ENCODE measurements at places on chromosomes 3 and 15.

GRCh38 chr3:69612791-69613190, 126.5 kb upstream of the MITF start:
- DNase-seq: no peak

DNA sequence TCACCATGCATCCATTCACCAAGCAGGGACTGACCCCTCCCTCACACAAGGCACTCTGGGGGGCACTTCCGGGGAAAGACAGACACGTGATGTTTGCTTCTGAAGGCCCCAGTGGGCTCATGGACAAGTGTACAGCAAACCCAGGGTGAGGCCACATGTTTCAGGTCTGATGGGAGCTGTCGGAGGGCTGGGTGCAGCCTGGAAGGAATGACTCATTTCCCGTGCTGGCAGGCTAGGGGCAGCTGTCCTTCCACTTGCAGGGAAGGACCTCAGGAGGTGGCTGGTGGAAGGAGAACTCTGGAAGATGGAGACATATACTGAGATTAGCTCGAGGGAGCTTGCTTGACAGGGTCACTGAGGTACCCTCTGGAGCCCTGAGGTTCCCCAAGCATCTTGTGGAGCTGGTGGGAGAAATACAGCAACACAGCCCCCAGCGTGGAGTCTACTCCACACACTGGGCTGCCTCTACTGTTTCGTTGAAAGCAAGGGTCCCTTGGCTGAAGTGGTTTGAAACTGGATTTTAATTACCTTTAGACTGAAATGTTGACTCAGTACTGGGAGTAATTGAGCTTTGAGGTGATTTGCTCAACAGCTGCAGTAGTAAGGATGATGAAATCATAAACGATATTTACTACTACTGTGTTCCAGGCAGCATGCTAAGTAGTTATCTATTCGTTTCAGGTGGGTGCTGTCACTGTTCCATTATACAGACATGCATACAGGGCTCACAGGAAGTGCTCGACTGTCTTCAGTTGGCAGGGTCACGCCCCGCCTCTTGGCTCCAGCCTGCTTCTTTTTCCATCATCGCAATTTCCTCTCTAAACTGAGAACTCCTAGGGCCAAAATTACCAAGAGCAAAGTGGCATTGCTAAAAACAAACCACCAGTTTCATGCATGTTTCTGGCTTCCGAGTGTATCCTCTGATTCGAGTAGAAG, 230.4 kb downstream of the ADAMTS17 start:
- no peak for DNase-seq

GRCh38 chr3:149487598-149488197, 13.2 kb downstream of the TM4SF4 start:
- DNase-seq: peak; percentile 43

- DNase-seq: peak; percentile 67
These were observed 99.5 kb upstream of the FAM98B start for GRCh38 chr15:38354315-38354929.

DNA sequence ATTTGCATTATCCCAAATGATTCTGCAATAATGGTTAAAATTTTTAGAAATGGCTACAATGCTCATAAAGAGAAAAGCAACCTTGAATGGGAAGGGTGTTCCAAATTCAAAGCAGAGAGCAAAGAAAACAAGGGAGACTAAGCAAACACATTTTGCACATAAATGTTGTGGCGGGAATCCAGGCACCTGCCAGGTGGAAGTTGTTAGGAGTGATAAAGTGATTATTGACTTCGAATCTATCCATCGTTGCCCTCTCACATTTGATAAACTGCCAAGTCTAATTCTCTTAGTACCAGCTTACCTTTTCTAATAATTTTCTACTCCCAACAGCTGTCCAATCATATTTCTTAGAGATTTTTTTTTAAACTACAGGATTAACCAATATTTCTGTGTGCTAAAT, 244.5 kb downstream of the CACNA2D3 start:
- no peak for DNase-seq

DNA sequence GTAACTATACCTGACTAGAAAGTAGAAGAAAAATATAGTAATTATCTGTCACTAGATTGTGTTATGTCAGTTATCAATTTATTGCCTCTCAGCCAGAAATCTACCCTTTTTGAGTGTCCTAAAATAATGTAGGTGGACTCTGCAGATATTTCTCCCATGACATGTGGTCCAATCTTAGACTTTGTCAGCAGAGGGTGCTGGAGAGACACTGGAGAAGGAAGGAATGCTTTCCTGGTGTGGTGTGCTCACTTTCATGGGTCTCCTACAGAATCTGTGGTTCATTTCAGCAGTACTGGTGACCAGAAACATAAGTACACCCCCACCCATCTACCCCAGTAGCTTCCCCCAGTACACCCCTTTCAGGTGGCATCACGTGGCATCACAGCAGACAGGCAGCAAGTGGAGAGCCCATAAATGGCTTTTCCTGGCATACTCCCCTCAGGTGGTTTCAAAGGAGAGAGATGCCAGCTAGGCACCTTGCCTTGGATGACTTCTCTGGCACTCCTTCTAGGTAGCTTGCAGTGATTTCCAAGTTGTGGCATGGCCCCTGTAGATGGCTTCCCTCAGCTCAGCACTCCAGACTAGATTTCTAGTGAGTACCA, 114.7 kb downstream of the GADL1 start:
- peak; percentile 56 for DNase-seq

DNA sequence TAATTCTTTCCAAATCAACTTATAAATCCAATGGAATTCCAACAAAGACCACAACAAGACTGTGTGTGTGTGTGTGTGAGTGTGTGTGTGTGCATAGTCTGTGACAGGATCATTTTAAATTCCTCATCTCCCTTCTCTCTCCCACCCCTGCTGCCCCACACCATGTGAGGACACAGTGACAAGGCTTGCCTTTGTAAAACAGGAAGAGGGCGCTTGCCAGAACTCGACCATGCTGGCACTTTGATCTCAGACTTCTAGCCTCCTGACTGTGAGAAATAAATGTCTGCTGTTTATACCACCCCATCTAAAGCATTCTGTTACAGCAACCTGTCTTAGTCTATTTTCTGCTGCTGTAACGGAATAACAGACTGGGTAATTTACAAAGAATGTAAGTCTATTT, 99.1 kb downstream of the NSMCE3 start:
- DNase-seq: no peak

GRCh38 chr15:90035095-90035839, 34.1 kb downstream of the ZNF710 start:
- DNase-seq: no peak

DNA sequence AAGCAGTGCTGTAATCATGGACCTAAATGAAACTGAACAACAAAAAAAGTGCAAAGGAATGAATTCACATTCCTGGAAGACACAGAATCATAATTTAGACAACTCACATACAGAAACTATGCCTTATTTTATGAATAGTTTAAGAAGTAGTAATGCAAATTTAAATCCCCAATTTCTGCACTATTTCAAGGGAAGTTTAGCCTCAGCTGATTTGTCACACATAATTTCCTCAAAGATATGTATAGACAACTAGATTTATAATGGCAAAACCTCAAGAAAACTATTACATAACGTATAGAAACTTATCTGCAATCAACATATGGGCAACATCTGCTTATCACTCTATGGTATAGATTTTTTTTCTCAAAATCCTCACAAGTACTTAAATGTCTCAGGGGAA, 7.8 kb upstream of the PTX3 start:
- no peak for DNase-seq

- no peak for DNase-seq
These were observed 42.5 kb upstream of the MME start for GRCh38 chr3:155037508-155038202.

DNA sequence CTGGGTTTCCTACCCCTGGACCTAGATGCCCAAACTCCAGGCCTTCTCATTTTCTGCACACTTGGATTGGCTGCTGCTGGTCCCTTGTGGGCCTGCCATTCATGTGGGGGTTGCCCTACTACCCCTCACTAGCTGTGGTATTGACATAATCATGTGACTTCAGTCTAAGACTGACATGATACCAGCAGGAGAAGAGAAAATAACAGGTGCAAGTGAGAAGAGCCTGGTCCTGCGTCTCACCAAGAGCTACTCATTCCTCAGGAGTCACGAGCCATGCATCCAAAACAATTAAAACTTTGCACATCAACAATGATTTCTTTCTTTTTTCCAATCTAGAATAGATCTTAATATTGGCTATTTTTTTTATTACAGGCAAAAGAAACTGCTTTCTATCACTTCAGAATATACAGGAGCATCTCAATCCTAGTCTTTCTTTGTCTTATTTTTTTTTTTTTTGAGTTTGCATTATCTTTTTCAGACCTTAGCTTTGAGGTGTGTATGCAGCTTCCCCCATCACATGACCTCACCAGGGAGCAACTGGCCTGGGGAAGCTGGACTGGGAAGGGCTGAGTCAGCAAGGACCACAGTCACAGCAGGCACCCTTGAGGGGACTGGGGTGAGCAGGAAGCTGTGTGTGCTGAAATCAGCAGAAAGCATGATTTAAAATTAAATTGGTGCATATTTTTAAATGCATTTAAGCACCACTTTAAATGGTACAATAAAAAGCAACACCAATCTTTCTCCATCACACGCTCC, 27.6 kb downstream of the SLC9A9 start:
- no peak for DNase-seq

- no peak for DNase-seq
These were observed 235.1 kb upstream of the GAP43 start for GRCh38 chr3:115388166-115388565.

- DNase-seq: no peak
These were observed 26.5 kb downstream of the LYSMD4 start for GRCh38 chr15:99706557-99707303.

GRCh38 chr15:39156646-39157250, 424.1 kb upstream of the THBS1 start:
- no peak for DNase-seq

- DNase-seq: no peak
These were observed 42.1 kb upstream of the EPHB1 start for GRCh38 chr3:134752761-134753461.

GRCh38 chr3:54837964-54838363, 89.9 kb downstream of the LRTM1 start:
- no peak for DNase-seq

DNA sequence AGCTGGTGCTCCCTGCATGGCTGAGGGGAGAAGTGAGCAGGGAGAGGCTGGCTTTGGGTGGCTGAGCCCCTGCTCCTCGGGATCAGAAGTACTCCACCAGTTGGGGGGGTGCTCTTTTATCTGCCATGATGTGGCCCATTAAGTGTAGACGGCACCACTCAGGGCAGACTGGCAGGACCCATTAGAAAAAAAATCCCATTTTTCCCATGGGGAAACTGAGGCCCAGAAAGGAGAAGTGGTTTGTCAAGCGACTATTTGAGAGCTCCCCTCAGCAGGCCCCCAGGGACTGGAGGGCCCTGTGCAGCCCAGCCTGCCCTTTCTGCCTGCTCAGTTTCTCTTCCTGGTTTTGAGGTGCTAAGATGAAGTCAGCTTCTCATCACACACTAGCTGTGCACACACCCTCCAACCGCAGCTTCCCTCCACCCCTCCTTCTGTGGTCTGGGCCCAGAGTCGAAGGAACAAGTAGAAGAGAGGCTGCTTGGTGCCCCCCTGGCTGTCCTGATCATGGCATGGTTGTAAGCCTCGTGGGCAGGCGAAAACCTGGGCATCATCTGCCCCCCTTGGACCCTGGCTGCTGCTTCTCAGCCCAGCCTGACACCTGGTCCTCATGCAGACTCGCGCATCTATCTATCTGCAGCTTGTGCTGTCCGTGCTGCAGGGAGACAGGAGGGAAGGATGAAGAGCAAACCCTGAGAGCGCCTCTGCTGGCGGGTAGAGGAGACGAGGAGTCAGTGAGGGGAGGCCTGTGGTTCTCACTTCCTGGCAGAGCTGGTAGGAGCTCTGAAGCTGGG, 5.6 kb downstream of the CSK start:
- peak; percentile 68 for DNase-seq

DNA sequence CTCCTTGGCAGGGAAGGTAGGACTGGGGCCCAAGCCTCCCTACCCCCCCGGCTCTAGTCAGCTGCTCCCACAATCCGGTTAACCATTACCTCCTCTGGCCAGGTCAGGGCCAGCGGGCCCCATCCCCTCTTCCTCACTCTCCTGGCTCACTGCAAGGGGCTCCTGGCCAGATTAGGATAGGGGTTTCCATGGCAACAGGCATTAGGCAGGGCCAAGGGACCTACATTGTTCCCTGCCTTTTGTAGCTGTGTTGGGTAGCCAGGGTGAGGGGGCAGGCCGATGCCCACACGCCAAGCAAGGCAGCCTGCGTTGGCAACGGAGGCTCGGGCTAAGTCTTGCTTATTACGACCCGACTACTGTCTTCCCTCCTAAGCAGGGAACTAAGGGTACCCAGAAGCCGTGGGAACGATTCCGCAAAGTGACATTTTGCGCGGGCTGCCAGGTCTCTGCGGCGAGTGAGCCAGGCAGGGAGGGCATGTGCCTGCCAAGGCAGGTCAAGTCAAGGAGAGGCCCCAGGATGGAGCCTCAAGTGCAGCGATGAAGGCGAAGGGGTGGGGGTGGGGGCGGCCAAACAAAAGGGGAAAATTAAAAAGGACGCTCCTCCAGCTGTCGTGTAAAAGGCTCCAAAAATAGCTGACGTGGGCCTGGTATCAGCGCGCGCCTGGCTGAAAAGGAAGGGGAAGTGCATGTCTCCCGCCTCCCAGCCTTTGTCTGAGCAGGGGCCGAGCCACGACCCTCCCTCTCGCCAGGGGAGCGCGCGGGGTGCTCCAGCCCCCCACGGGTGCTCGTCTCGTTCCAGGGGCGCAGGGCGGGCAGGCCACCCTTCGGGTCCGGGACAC, 919 bp downstream of the IDH2 start:
- DNase-seq: peak; percentile 54

- DNase-seq: no peak
These were observed 392.7 kb downstream of the EFHB start for GRCh38 chr3:19541284-19541683.

DNA sequence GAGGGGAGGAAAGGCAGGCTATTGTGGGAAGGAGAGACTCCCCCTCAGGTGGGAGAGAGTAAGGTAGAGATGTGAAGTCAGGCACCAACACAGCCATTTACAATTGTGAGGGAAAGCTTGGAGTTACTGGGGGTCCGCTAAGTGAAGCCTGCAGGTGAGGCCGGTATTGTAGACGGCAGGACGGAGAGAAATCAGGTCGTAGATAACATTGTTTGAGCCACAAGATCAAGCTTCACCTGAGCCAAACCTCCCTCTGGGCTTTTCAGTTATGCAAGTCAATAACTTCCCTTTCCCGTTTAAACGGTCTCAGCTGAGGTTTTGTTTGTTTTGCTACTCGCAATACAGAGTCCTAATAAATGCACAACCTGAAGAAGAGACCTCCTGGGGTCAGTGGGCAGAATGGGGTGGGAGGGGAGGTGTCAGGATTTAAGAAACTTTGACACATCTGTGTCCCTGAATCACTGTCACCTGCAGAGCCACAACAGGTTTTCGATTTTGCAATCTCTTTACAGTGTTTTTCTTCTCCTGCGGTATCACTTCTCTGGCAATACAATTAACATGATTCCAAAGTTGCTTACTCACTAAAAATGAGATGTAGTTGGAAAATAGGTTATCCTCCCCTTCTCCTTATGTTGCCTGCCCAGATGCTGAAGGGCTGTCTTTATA, 72.0 kb upstream of the GLCE start:
- no peak for DNase-seq
